ENCODE measurements at places on chromosomes 2 and 18. TPM values are rescaled to one million over a fixed set of nuclear protein-coding genes. Genes with fewer than 3 reads are reported as not detected.

The ST8SIA3 gene
- 0.07 TPM for total RNA-seq

The SERPINB3 gene
- total RNA-seq = not detected

DNA sequence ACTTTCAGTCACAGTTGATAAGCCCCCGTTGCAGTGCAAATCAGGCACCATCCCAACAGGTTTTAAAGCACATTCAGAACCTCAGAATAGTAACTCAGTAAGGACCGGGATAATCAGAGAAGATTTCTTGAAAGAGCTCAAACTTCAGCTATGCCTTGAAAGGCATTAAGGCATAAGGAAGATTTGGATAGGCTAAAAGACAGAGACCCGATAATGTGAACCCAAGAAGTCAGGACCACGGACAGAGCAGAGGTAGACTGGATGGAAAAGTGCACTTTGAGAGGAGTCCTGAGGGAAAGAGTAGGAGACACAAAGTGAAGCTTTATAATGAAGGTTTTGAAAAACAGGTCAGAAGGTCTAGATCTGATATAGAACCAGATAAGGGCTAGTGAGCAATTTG is 36.9 kb upstream of the KLF7 start:
- H3K4me1 ChIP-seq = no peaks in the 10 kb centered on the region
- no peak for DNase-seq
- H3K27me3 ChIP-seq = no peaks in the 10 kb centered on the region
- no peak overlapping the region for H3K27ac ChIP-seq
- no peak overlapping the region for H3K4me3 ChIP-seq

GRCh38 chr18:71630696-71631095 is 913.4 kb downstream of the CBLN2 start:
- H3K27ac ChIP-seq = no peak overlapping the region
- no peaks in the 10 kb centered on the region for H3K4me1 ChIP-seq
- H3K27me3 ChIP-seq = peaks cover 4% of the 10 kb centered on the region
- no peak overlapping the region for H3K4me3 ChIP-seq

- no peaks in the 10 kb centered on the region for H3K36me3 ChIP-seq
- H3K4me3 ChIP-seq = no peak overlapping the region
- no peaks in the 10 kb centered on the region for H3K27me3 ChIP-seq
Measured at GRCh38 chr2:229429589-229429988, 158.5 kb upstream of the PID1 start.

- no peaks in the 10 kb centered on the region for H3K4me1 ChIP-seq
- no peak for DNase-seq
- no peaks in the 10 kb centered on the region for H3K36me3 ChIP-seq
- no peak overlapping the region for H3K4me3 ChIP-seq
- no peak overlapping the region for H3K27ac ChIP-seq
Measured at GRCh38 chr2:111952871-111953452, 54.6 kb downstream of the MERTK start.

DNA sequence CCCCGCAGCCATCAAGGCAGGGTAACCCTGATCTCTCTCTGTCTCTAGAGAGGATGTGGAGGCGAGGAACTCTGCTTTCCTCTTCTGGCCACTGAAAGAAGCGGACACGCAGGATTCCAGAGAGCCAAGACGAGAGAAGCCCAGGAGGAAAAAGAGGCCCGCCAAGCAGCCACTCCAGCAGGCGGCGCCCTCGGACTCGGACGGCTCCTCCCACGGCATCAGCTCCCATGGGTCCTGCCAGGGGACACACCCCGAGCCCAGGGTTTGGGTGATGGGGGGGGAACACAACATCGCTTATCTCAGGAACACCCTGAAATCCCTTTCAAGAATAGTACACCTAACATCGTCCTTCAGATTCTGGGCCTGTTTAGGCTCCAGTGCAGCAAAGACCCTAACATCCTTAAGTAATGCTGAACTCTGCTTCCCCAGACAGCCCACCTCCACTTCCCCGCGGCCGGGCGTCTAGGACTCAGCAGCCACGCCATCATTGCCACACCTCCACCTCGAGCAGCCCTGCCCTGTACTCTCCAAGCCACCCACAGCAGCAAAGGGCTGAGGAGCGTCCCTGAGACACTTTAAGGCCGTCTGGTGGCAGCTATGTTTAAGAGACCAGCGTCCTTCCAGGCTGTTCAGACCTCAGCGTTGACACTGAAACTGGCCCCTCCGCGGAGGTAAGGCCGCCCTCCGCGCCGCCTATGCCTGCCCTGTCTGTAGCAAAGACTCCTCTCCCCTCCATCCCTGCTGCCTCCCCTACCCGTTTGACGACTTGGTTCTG is 34.3 kb upstream of the CNGA3 start:
- H3K4me1 ChIP-seq = no peaks in the 10 kb centered on the region
- no peak overlapping the region for H3K4me3 ChIP-seq
- DNase-seq = no peak
- H3K36me3 ChIP-seq = no peaks in the 10 kb centered on the region
- H3K27ac ChIP-seq = no peak overlapping the region
- no peaks in the 10 kb centered on the region for H3K27me3 ChIP-seq
